ENCODE measurements at places on chromosomes 7 and 10.

- DNase-seq: no peak
These were observed 14.5 kb downstream of the CFAP46 start for GRCh38 chr10:132927824-132928223.

DNA sequence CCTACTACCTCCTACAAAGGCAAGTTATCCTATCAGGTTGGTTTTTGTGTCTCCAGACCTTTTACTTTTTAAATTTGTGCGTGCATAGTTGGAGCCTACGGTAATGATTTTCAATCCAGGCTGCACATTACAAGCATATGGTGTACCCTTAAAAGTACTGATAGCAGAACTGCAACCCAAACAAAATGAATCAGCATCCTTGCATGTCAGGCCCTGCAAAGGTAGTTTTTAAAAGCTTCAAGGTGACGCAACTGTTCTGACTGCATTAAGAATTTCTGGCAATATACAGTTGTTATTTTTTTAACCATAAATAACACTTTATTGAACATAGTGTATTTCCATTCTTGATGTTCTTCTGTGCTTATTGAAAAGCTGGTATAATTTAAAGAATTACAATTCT lies 28.9 kb downstream of the GNAT3 start:
- no peak for DNase-seq

- DNase-seq: no peak
These were observed 53.9 kb downstream of the ADD3 start for GRCh38 chr10:110061687-110062086.

GRCh38 chr7:136050462-136050847 lies 73.3 kb upstream of the MTPN start:
- no peak for DNase-seq

GRCh38 chr7:138903186-138903820 lies 77.9 kb downstream of the KIAA1549 start:
- DNase-seq: peak; percentile 30

- DNase-seq: no peak
These were observed 114.7 kb upstream of the ADCY1 start for GRCh38 chr7:45459476-45459875.

GRCh38 chr7:130951303-130951975 lies 217.4 kb upstream of the KLF14 start:
- no peak for DNase-seq

GRCh38 chr7:81883801-81884393 lies 114.0 kb upstream of the HGF start:
- no peak for DNase-seq

DNA sequence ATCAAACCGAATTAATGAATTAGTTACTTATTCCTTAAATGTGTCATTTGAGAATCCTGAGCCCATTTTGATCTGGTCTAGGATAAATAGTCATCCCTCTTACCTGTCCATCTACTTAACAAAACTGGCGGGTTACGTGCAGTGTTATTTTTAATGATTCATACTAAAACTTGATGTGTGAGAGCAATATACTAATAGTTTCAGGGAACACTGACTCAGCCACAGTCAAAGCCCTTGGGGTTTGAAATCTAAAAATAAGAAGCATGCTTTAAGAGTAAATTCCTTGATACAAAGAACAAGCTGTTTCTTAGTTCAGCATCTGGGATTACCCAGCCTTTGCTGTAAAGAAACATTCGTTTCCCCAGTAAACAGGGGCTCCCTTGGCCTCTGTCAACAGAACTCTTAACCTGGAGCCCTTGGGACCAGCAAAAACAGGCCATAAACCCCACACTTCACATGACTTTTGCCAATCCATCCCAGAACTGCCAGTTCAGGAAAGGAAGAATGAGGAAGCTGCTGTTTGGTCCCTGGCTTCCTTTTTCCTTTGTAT lies 370.6 kb upstream of the IGFBP3 start:
- DNase-seq: no peak

DNA sequence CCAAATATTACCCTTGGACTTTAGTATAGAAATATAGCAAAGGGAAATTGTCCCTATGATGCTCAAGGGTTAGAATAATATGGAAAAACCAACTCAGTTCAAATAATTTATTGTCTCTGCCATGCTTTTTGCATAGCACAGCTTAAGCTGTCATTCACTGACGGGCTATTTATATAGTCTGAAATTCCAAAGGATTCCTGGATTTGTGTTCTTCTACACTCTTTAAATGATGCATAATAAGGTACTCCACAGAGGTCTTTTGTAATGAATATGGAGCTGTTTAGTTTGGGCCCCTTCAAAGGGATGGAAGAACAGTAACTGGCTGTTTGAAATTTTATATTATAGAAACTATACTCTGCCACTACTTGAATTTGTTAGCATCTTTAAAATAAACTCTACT lies 276.6 kb upstream of the FERD3L start:
- no peak for DNase-seq

DNA sequence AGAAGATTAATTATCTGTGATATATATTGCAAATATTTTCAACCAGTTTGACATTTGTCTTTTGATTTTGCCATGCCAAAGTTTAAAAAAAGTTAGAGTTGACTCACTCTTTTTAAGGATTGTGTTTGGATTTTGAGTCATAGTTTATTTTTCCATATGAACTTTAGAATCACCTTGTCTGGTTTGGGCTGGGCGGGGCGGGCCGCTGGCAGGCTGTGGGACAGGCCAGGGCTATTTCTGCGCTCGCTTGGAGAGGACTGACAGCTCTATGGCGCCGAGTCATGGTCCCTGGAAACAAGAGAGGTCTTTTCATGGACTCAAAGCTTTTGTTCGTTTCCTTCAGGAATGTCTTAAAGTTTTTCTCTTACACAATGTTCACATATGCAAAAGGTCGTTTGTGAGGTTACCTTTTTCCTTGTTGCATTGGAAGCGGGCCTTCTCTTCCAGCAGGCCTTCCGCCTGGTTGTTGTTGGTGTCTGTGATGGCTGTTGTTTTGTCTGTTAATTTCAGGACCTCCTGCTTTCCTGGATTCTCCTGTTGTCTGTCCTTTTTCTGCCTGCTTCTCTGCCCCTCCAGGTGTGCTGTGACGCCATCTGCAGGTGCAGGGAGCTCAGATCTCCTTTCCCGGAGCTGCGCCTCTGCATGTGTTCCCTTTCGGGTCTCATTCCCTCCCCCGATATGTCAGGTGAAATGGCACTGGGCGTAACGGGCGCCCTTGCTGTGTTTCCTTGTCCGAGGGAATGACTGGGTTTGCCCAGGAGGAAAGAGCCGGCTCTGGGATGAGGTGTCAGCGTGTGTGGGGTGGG lies 53.8 kb downstream of the INPP5A start:
- no peak for DNase-seq

GRCh38 chr10:122286867-122287266 lies 15.8 kb downstream of the BTBD16 start:
- no peak for DNase-seq

GRCh38 chr7:1961701-1962276 lies 271.0 kb downstream of the MAD1L1 start:
- DNase-seq: no peak

GRCh38 chr7:130009848-130010688 lies 41.1 kb downstream of the ZC3HC1 start:
- DNase-seq: no peak

DNA sequence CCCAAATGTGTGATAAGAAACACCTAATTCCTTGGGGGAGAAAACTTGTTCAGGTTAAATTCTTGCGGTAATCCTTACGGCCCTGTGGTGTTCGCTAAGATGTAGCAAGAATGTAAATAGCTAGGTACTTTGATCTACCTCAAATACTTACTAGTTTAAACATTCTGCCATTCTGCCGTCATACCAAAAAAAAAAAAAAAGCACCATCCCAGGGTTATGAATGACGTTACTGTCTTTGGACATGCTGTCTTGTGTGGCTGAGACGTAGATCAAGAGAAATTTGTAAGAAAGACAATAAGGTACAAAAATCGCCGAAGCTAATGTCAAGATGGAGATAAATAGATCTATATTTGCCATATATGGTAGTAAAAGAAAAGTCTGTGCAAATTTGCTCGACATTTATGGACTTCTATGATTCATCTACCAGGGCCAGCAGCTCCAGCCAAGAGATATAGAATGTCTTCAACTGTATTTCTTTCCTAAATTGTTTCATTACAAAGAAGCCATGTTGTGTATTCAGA lies 195.6 kb downstream of the CUX1 start:
- DNase-seq: no peak

GRCh38 chr10:77398986-77399755 lies 238.4 kb downstream of the KCNMA1 start:
- DNase-seq: no peak

GRCh38 chr7:44077681-44078091 lies 4.6 kb downstream of the POLM start:
- DNase-seq: no peak

DNA sequence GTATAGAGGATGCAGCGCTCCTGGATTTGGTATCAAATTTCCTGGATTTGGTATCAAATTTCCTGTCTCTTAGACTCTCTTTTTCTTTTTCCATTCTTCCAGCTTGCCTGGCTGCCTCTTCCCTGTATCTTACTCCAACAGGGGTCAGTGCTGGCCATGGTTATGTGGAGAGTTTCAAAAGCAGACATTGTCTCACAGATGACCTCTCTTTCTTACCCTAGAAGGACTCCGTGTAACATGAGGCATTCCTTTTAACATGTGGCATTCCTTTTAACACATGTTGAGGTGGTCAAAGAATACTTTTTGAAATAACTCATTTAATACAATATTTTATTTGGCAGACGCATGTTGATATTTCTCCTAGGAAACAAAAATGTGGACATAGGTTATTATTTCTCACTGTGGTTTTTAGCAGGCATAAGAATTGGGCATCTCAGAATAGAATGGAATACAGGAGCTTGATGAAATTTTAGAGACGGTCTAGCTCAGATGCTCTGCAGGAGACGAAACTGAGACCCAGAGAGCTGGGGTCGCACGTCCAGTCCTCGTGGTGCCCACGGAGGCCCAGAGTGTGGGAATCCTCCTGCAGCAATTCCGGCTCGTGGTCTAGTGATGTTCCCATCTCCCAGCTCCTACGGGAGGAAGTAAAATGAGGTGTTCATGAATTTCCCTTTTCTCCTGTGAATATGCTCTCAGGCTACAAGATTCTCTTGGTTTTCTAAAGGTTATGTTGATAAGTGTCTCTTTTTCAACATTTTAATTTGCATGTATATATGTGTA lies 59.6 kb upstream of the PITRM1 start:
- no peak for DNase-seq

- DNase-seq: no peak
These were observed 126.4 kb downstream of the GNAT3 start for GRCh38 chr7:80385508-80385907.

DNA sequence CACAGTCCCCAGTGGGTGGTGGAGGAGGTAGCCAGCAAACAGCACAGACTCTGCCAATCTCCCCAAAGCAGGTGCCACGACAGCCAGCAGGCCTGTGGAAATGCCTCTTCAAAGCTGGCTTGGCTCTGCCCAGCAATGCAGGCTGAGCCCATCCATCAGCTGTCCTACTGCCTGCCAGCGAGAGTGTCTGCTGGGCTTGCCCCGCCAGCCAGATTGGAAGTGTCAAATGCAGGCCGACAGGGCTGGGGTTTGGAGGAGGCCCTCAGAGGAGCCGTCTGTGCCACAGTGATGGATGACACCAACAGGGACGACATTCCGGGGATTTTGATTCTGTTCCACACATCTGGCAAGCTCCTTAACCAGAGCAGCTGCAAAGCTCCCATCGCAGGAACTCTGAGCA lies 16.7 kb downstream of the HABP2 start:
- DNase-seq: no peak

GRCh38 chr10:71856619-71857018 lies 5.6 kb upstream of the PSAP start:
- no peak for DNase-seq

GRCh38 chr7:48084727-48085432 lies 4.2 kb upstream of the UPP1 start:
- no peak for DNase-seq

DNA sequence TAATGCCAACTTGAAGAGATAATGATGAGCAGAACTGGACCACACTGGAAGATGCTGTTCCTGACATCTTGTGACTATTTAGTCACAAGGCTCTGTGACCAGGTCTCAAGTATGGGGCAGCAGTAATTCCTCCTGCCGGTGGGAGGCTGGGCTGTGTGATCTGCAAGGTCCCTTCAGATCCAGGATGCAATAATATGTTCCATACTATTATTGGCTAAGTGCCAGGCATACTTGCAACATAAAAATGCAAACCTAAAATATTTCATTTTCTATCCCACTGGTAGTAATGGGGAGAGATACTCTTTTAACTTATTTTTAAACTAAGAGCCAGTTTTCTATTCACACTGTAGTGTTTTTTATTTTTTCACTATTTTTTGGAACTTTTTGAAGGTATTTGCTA lies 171.5 kb downstream of the CYP26A1 start:
- no peak for DNase-seq

GRCh38 chr7:110448918-110449317 lies 642.0 kb upstream of the LRRN3 start:
- no peak for DNase-seq

GRCh38 chr10:81135851-81136250 lies 598.1 kb downstream of the SH2D4B start:
- no peak for DNase-seq

DNA sequence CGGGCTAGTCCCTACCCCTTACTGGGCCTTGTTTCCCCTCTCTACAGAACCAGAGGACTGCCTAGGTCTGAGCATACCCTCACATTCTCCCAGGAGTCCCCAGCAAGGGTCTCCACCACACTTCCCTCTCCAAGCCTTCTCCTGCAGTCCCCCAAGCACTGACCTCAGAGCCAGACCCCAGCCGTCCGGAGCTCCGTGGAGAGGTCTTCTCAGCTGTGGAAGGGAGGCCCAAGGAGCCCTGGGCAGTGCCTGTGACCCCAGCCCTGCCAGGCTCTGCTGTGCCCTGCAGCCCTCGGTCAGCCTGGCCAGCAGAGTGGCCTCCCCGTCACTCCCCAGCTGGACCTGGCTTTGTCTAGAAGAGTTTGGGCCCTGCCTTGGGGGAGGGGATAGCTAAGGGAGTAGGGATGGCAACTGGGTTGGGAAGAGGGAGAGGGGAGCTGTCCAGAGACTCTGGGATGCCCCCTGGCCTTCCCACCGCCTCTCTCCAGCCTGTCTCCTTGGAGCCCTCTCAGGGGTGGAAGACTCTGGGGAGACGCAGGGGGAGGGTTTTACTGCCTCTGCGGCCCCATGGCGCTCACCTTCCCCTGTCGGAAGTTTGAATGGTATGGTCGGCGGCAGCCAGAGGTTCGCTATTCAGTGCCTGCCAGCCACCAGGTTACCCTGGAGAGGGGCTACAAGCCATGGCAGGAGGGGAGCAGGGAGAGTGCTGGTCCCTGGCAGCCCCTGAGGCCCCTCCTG lies at the start of gene C10orf105:
TSS of gene C10orf105 (minus strand) at position 315 of the 738 bp plus-strand sequence. CDS start 3,441 bp downstream, outside the sequence.
- no peak for DNase-seq

GRCh38 chr7:149586646-149587645 lies 89.3 kb upstream of the ZNF746 start:
- DNase-seq: no peak

DNA sequence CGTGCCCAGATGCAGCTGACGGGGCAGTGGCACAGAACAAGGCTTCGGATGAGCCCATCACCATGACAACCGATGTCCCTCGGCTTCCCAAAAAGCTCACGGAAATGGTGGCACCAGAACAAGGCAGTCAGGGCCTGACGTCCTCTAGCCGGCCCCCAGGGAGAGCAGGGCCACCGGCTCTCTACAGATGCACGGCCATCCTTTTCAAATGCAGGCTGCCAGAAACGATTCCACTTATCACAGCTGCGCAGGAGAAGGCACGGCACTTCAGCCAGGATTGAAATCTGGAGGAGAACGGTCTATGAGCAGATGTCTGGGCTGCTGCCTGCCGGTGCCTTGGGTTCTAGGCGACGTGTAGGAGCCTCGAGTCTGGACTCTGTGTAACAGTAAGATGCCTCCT lies 223.8 kb downstream of the ZMYND11 start:
- DNase-seq: no peak
